NCI-H2227 treated with DMSO at 0.1 percent for 48 hours (cell line): ENCODE measurements at places on chromosomes 5 and 9.

- DNase-seq, result no peak
These were observed 404.7 kb downstream of the TLE4 start for GRCh38 chr9:79976257-79977073.

DNA sequence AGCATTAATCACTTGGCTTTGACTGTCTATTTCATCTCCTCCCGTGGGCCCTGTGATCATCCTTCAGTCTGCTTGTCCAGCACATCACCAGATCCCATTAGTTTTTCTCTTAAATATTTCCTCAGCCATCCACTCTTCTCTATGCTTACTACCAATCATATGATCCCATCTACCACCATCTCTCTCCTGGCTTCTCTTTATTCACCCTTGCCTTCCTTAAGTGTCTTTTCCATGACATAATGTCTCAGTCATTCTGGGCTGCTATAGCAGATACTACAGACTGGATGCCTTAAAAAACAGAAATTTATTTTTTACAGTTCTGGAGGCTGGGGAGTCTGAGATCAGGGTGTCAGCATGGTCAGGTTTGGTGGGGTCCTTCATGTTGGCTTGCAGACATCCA is 208.4 kb upstream of the PPP1R2B start:
- no peak for DNase-seq

DNA sequence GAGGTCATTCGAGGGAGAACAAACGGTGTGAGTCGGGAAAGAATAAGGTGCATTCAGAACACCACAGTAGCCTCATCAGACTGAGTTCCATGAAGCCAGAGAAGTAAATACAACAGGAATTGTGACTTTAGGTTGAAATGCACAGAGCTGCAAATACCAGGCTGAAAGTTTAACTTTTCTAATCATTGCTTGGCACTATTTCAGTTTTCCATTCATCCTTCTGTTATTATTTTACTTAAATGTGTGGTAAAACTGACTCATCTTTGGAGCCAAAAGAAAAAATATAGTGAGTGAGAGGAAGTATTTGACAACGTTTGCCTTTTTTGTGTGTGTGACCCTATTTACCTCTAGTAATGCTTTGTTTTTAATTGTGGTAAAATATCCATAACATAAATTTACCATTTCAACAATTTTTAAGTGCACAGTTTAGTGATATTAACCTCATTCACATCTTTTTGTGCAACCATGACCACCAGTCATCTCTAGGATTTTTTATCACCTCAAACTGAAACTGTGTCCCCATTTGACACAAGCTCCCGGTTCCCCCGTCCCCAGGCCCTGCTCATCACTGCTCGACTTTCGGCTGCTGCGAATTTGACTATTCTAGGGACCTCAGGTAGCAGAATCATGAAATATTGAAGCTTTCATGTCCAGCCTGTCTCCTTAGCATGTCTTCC is 166.8 kb downstream of the HSD17B3 start:
- no peak for DNase-seq

- DNase-seq, result no peak
These were observed 139.5 kb upstream of the DMRTA1 start for GRCh38 chr9:22307013-22307711.
